ENCODE measurements at places on chromosomes 7 and 10.

GRCh38 chr10:68163735-68164134 lies 54.4 kb downstream of the MYPN start:
- no peak for DNase-seq

DNA sequence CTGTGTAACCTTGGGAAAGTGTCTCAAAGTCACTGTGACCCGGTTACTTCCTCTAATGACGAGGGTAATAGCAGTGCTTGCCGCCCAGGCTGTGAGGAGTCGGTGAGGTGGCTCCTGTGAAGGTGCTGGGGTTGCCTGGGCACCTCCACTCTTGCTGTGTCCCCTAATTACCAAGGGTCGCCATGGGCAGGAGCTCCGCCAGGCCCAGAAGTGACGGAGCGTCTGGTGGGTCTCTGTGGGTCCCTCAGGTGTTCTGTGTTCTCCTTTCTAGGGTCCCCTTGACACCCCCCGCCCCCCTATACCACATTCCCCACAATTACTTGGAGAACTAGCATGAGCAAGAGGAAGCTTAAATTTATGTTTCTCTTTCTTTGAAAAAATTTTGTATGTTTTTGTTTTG lies 161.5 kb downstream of the WDR37 start:
- DNase-seq, result no peak

DNA sequence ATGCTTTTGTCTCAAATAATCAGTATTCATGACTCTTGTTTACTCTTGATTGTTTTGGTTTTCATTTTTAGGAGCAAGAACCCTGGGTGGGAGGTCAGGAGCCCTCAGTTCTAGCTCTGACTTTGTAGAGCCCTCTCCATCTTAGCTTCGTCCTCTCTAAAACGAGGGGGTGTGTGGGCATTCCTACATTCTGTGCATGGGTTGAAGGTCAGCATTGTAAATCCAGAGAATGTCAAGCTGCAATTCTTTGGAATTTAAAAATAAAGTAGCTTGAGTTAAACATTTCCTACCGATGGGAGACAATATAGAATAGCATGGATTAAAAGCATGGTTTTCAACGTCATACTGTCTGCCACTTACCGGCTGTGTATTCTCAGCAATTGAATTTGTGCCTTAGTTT lies 128.3 kb downstream of the PRPF18 start:
- DNase-seq, result no peak

DNA sequence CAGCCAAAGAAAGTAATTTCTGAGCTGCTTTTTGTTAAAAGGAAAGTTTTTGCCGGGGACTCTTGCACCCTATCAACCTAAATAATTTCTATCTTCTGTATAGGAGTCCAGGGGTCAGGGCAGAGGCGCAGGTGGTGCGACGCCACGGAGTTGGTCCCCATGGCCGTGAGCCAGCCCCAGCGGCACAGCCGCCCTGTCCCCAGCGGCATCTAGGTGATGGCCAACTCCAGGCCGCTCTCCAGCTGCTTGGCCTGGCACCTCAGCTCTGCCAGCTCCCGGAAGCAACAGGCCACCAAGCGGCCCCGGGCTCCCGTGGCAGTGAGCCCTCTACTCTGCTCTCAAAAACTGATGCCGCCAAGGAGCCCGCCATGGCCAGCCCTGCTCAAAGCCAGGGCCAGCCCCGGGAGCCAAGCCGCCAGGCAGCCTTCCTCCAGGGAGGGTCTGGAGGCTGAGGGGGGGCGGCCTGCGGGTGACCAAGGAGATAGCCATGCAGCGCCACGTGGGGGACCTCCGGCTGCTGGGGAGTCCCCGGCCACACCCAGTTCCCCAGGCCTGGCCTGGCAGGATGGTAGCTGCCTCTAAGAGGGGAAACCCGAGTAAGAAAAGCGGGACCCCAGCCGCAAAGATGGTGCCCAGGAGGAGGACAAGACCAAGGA lies 22.8 kb upstream of the LANCL2 start:
- no peak for DNase-seq

DNA sequence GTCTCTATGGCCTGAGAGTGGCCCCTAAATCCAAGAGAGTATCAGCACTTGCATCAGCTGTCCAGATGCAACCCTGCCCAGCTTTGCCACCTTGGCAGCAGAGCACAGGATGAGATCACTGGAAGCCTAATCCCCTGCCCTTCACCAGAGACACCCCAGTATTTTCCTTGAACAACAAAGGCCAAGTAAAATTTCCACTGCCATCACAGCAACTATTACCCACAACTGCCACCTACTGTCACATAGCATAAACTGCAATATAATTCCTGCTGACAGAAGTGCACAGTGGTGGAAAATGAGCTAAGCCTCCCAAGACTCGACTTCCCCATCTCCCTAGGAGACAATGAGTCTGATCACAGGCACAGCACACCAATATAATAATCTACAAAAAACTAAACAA lies 462.8 kb upstream of the ZWINT start:
- DNase-seq, result no peak

- no peak for DNase-seq
These were observed 25.8 kb upstream of the ZRANB1 start for GRCh38 chr10:124916098-124916584.

DNA sequence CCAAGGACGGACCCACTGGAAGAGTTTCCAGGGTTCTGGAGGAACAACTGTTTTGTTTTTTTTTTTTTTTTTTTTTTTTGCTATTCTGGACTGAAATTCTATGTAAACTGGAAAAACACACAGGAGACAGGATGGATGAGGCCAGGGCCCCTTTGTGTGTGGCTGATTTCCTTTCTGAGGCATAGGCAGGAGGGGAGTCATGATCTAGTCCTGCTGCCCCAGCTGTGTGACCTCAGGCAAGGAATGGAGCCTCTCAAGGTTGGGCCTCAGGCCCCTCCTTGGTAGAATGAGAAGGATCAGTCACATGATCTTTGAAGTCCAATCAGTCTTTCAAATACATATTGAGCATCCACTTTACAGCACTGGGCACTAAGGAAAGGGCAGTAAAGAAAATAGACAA lies 87.6 kb downstream of the SH3PXD2A start:
- no peak for DNase-seq

GRCh38 chr10:111297351-111297848 lies 220.6 kb downstream of the ADRA2A start:
- no peak for DNase-seq
